ENCODE measurements at places on chromosomes 4 and X. TPM values are rescaled to one million over a fixed set of nuclear protein-coding genes. Genes with fewer than 3 reads are reported as not detected.

Gene ZNF157
- total RNA-seq, result 0.79 TPM

Gene CCDC158
- not detected for total RNA-seq

Gene PROM1
- total RNA-seq, result 0.35 TPM

Gene SHOX
- not detected for total RNA-seq

Gene PNMA6A
- 0.39 TPM for total RNA-seq

Gene TLR1
- total RNA-seq, result 1.5 TPM

Gene CEP135
- total RNA-seq, result 17.5 TPM

Gene NOA1
- total RNA-seq, result 24.9 TPM

Gene TSR2
- total RNA-seq, result 34.1 TPM

Gene PNMA5
- total RNA-seq, result not detected

Gene FAM149A
- total RNA-seq, result 0.44 TPM

DNA sequence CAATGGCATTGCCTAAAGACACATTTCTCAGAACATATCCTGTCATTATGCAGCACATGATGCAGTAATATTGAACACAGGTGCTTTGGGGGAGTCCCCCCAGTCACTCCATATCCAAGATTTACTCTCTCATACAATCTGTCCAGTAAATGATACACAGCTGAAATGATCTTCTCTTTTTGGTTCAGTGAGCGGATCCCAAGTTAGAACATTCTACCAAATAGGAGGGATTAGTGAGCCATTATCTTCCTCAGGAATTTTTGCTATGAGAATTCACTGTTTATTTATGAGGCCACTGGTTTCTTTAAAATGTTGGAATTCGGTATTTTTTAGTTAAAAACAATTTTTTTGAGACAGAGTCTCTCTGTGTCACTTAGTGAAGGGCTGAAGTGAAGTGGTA is 96.5 kb downstream of the TRAPPC11 start:
- H3K4me3 ChIP-seq, result no peak overlapping the region
- H3K4me1 ChIP-seq, result no peaks in the 10 kb centered on the region
- H3K27me3 ChIP-seq, result peaks cover 10% of the 10 kb centered on the region
- no peak overlapping the region for H3K27ac ChIP-seq
- DNase-seq, result no peak

DNA sequence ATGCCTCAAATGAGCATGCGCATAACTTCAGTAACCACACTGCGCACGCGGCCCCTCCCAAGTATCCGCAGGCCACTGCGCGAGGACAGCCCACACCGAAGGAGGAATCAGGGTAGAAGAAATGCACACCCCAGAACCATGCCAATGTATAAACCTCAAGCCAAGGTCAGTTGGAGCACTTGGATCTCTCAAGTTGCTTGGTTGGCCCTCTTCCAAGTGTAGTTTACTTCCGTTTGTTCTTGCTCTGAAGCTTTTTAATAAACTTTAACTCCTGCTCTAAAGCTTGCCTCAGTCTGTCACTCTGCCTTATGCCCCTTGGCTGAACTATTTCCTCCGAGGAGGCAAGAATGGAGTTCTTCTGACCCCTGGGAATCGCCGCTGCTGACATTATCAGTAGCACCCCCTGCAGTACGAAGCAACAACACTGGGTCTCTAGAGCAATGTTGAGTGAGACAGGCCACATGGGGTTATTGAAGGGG is 22.0 kb upstream of the SPINK2 start:
- H3K4me3 ChIP-seq, result no peak overlapping the region
- DNase-seq, result no peak
- no peaks in the 10 kb centered on the region for H3K4me1 ChIP-seq
- H3K36me3 ChIP-seq, result no peaks in the 10 kb centered on the region

DNA sequence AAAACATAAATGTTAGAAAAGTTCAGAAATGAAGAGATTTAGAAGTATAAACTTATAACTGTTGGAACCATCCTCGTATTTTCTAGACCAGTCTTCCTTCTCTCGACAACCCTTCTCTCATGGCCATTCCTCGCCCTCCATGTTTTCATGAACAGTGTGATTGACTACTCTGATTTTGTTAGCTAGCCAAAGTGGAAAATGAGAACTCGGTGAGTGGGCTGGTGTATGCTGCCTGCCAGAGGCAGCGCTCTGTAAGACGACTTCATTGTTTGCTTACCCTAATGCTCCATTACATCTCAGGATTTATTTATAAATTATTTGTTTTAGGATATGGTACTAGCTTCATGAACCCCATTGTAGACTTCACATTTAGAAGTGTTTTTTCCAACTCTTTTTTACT is 153.0 kb downstream of the CBR4 start:
- H3K27me3 ChIP-seq, result peaks cover 6% of the 10 kb centered on the region
- H3K4me1 ChIP-seq, result peaks cover 14% of the 10 kb centered on the region
- no peak overlapping the region for H3K4me3 ChIP-seq
- DNase-seq, result no peak
- H3K27ac ChIP-seq, result no peak overlapping the region
- no peaks in the 10 kb centered on the region for H3K36me3 ChIP-seq

GRCh38 chrX:74382613-74383012 is 38.7 kb upstream of the SLC16A2 start:
- DNase-seq, result peak; percentile 76
- no peaks in the 10 kb centered on the region for H3K4me1 ChIP-seq
- no peaks in the 10 kb centered on the region for H3K36me3 ChIP-seq
- no peak overlapping the region for H3K27ac ChIP-seq
- no peak overlapping the region for H3K4me3 ChIP-seq
- peaks cover 2% of the 10 kb centered on the region for H3K27me3 ChIP-seq

DNA sequence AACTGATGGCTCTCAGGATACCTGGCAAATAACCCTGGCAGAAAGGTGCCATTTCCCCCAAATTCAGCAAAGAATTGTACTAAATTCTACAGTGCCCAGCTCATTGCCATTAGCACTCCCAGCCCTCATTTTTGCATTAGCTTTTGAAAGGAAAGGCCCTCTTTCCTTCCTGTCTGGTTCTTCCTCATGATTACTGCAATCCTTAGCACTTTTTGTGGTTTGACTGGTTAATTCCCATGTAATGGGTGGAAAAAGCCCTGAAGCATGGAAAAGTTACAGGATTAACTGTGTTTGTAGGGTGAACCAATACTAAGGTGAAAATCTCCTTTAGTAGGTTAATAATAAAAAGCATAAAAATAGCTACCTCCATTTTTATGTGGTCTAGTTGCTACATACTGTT is 139.5 kb downstream of the NPNT start:
- H3K36me3 ChIP-seq, result peaks cover 6% of the 10 kb centered on the region
- DNase-seq, result no peak
- no peak overlapping the region for H3K27ac ChIP-seq
- no peak overlapping the region for H3K4me3 ChIP-seq
- peaks cover 4% of the 10 kb centered on the region for H3K27me3 ChIP-seq
- no peaks in the 10 kb centered on the region for H3K4me1 ChIP-seq

- no peak overlapping the region for H3K27ac ChIP-seq
- peak; percentile 51 for DNase-seq
- no peaks in the 10 kb centered on the region for H3K27me3 ChIP-seq
- H3K4me3 ChIP-seq, result no peak overlapping the region
These were observed 220.1 kb upstream of the STK26 start for GRCh38 chrX:131802836-131803626.

GRCh38 chr4:55849724-55850123 is 3.7 kb upstream of the EXOC1 start:
- H3K27me3 ChIP-seq, result no peaks in the 10 kb centered on the region
- H3K36me3 ChIP-seq, result no peaks in the 10 kb centered on the region
- no peak for DNase-seq
- H3K4me1 ChIP-seq, result peaks cover 23% of the 10 kb centered on the region

GRCh38 chr4:98447648-98448047 is 186.5 kb downstream of the RAP1GDS1 start:
- no peaks in the 10 kb centered on the region for H3K27me3 ChIP-seq
- H3K4me3 ChIP-seq, result no peak overlapping the region
- H3K4me1 ChIP-seq, result peaks cover 36% of the 10 kb centered on the region
- H3K27ac ChIP-seq, result peak overlapping the region; percentile 60
- peaks cover 10% of the 10 kb centered on the region for H3K36me3 ChIP-seq

- H3K27ac ChIP-seq, result no peak overlapping the region
- no peak for DNase-seq
- no peaks in the 10 kb centered on the region for H3K27me3 ChIP-seq
These were observed 54.0 kb upstream of the TACR3 start for GRCh38 chr4:103773691-103774231.

GRCh38 chrX:115625572-115626301 is 64.8 kb downstream of the PLS3 start:
- H3K36me3 ChIP-seq, result no peaks in the 10 kb centered on the region
- no peak for DNase-seq
- H3K4me1 ChIP-seq, result no peaks in the 10 kb centered on the region
- H3K27me3 ChIP-seq, result no peaks in the 10 kb centered on the region
- no peak overlapping the region for H3K4me3 ChIP-seq

- no peaks in the 10 kb centered on the region for H3K4me1 ChIP-seq
- H3K4me3 ChIP-seq, result no peak overlapping the region
- no peak for DNase-seq
- H3K27ac ChIP-seq, result no peak overlapping the region
- H3K36me3 ChIP-seq, result no peaks in the 10 kb centered on the region
These were observed 19.2 kb upstream of the PLCXD1 start for GRCh38 chrX:261919-262352.

DNA sequence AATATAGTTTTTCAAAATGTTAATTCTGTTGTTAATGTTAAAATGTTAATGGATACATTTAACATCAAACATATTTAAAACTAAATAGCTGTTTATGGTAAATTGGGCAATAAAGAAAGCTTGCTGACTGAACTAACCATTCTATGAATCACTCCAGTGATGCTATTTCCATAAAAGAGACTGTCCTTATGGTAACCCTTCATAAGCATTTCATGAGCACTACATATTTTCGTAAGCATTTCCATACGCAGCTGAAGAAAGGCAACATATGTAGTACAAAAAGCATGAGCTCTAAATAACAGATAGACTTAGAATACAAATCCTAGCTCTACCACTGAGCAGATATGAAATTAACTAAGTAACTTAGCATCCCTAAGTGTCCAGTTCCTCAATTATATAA is 188.9 kb downstream of the COL25A1 start:
- H3K4me1 ChIP-seq, result no peaks in the 10 kb centered on the region
- DNase-seq, result no peak
- H3K4me3 ChIP-seq, result no peak overlapping the region
- H3K27me3 ChIP-seq, result peaks cover 9% of the 10 kb centered on the region

DNA sequence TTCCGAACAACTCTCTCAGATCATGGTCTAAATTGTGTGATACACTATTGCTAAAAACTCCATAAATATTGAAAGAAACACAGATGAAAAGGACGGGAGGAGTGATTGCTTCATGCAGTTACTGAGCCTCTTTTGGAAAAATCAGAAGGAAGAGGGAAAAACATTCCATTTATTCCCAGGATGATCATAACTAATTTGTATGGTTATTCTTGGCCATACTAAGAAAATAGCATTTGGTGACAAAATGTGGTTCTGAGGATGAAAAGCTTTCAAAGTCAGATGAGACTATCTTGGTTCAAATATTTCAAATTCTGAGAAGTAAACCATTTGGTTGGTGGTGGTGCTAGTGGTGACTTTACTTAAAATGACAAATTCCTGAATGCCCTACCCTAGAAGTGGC is 305.4 kb upstream of the LDB2 start:
- H3K27me3 ChIP-seq, result peaks cover 23% of the 10 kb centered on the region
- no peak overlapping the region for H3K4me3 ChIP-seq
- H3K36me3 ChIP-seq, result no peaks in the 10 kb centered on the region
- no peak overlapping the region for H3K27ac ChIP-seq

DNA sequence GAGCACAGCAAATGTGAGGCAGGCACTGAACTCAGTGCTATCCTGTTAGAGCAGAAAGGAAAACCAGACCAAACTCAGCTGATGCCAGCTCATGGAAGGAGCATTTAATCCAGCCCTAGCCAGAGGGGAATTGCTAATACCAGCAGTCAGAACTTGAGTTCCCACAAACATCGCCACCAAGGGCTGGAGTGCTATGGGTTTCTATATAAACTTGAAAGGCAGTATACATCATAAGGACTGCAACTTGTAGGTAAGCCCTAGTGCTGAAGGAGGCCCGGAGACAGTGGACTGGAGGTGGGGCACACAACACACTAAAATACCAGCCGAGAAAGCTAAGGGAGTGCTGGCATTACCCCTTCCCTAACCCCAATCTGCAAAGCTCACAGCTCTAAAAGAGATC is 440.2 kb downstream of the PRR32 start:
- no peak for DNase-seq
- H3K36me3 ChIP-seq, result no peaks in the 10 kb centered on the region
- H3K27me3 ChIP-seq, result no peaks in the 10 kb centered on the region
- no peaks in the 10 kb centered on the region for H3K4me1 ChIP-seq

Measured in activated CD4-positive, alpha-beta T cell treated with anti-CD3 and anti-CD28 coated beads for 36 hours (primary cell).